ENCODE measurements at places on chromosomes 11 and 22. TPM values are rescaled to one million over a fixed set of nuclear protein-coding genes. Genes with fewer than 3 reads are reported as not detected.

- no peak overlapping the region for H3K27ac ChIP-seq
- peaks cover 13% of the 10 kb centered on the region for H3K36me3 ChIP-seq
- no peaks in the 10 kb centered on the region for H3K27me3 ChIP-seq
- DNase-seq = no peak
Observed at GRCh38 chr11:94602430-94603372, 35.5 kb downstream of the PIWIL4 start.

GRCh38 chr22:47173535-47174021 lies 411.1 kb downstream of the TBC1D22A start:
- no peaks in the 10 kb centered on the region for H3K4me1 ChIP-seq
- no peaks in the 10 kb centered on the region for H3K27me3 ChIP-seq
- DNase-seq = peak; percentile 73
- no peak overlapping the region for H3K4me3 ChIP-seq
- H3K36me3 ChIP-seq = peaks cover 7% of the 10 kb centered on the region

DNA sequence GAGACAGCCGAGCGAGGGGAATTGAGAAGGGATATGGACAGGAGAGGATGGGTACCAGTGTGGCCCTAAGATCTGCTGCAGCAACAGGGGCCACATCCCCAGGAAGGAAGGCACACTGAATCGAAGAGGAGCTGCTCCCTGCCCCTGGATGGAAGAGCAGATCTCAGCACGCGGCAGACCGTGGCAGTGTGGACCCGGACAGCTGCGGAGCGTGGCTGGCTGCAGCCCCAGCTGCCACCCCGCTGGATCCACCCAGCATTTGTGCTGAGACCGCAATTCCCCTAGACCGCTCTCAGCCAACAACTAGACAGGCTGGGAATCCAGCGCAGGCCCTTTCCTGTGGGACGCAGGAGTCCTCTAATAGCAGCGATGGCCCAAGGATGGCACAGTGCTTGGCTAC lies 94.7 kb downstream of the NECTIN1 start:
- no peak overlapping the region for H3K4me3 ChIP-seq
- no peaks in the 10 kb centered on the region for H3K36me3 ChIP-seq
- no peak for DNase-seq
- H3K27me3 ChIP-seq = peaks cover 11% of the 10 kb centered on the region
- no peaks in the 10 kb centered on the region for H3K4me1 ChIP-seq

DNA sequence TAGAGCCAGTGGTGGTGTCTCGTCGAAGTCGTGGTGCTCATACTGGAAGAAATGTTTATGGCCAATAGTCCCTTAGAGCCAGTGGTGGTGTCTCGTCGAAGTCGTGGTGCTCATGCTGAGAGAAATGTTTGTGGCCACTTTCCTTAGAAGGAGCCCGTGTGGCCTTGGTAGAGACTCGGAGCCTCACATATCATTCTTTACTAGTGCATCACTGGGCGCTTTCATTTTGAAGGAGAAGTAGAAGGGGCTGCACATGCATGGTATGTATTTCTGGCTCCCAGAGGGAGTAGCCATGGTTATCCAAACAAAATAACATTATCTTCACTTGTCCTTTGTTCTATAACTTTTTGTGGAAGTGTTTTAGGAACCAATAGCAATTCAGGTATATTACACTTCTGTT lies 69.5 kb downstream of the JAM3 start:
- no peaks in the 10 kb centered on the region for H3K27me3 ChIP-seq
- DNase-seq = no peak
- peaks cover 39% of the 10 kb centered on the region for H3K4me1 ChIP-seq
- H3K36me3 ChIP-seq = peaks cover 12% of the 10 kb centered on the region
- no peak overlapping the region for H3K4me3 ChIP-seq

GRCh38 chr11:1706634-1707400 lies 9.8 kb downstream of the KRTAP5-6 start:
- H3K4me1 ChIP-seq = peaks cover 5% of the 10 kb centered on the region
- H3K27ac ChIP-seq = no peak overlapping the region
- DNase-seq = no peak
- H3K36me3 ChIP-seq = peaks cover 2% of the 10 kb centered on the region

GRCh38 chr22:42282252-42282942 lies 11.9 kb upstream of the TCF20 start:
- DNase-seq = peak; percentile 79
- no peaks in the 10 kb centered on the region for H3K36me3 ChIP-seq
- H3K4me3 ChIP-seq = peak overlapping the region; percentile 28
- H3K4me1 ChIP-seq = peaks cover 7% of the 10 kb centered on the region
- no peak overlapping the region for H3K27ac ChIP-seq
- peaks cover 23% of the 10 kb centered on the region for H3K27me3 ChIP-seq

DNA sequence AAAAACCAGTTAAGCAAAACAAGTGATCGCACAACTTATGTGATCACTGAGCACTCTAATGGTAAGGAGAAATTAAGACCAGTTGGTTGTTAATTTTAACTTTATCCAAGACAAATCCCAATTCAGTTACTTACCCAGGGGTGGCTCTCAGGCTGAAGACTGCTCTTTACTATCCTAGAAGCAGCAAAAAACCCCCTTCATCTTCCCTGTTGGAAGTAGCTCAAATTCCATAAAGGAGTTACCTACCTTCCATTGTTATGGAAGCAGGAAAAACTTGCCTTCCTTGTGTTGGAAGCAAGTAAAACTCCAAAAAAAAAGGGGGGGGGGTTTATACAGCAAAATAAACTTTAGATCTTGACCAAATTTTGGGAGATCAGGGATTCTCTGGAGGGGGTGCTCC lies 5.2 kb upstream of the MRPL16 start:
- no peak overlapping the region for H3K4me3 ChIP-seq
- no peaks in the 10 kb centered on the region for H3K36me3 ChIP-seq
- peaks cover 19% of the 10 kb centered on the region for H3K27me3 ChIP-seq
- no peak overlapping the region for H3K27ac ChIP-seq

- peaks cover 15% of the 10 kb centered on the region for H3K27me3 ChIP-seq
- DNase-seq = no peak
- H3K36me3 ChIP-seq = no peaks in the 10 kb centered on the region
- no peak overlapping the region for H3K27ac ChIP-seq
- no peak overlapping the region for H3K4me3 ChIP-seq
Observed at GRCh38 chr11:133191931-133192330, 340.4 kb downstream of the OPCML start.

DNA sequence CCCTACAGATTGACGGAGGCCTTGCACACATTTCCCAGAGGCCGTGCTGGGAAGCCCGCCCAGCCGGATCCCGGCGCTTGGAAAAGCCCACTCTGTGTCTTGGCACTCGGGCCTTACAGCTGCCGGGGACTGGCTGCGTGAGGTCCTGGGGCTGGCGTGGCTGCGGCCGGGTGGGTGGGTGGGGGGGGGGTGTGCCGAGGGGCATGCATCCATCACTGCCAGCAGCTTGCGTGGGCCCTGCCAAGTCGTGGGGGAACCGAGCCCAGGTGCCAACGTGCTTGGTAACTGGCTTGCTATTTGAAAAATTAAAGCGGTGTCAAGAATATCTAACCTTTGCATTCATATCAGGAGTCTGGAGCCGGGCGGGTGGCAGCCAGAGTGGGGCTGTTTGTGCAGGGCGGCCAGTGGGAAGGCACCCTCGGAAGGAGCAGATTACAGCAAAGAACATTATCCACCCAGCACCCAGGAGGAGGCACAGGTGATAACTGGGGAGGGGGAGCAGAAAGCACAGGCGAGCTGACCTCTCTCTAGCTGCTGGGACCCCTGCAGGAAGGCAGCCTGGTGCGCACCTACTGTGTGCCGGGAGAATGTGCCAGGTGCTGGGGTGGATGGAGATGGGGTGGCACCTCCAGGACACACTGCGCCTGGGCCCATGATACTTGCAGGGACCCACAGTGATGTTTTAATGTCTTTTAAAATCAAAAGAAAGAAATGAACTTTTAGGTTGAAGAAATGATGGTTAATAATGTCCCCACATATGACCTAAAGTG lies 28.5 kb upstream of the SMIM38 start:
- no peak overlapping the region for H3K4me3 ChIP-seq
- no peak overlapping the region for H3K27ac ChIP-seq
- DNase-seq = no peak
- peaks cover 25% of the 10 kb centered on the region for H3K4me1 ChIP-seq
- no peaks in the 10 kb centered on the region for H3K36me3 ChIP-seq

- H3K36me3 ChIP-seq = no peaks in the 10 kb centered on the region
Observed at GRCh38 chr11:115166820-115167219, 337.4 kb downstream of the CADM1 start.

DNA sequence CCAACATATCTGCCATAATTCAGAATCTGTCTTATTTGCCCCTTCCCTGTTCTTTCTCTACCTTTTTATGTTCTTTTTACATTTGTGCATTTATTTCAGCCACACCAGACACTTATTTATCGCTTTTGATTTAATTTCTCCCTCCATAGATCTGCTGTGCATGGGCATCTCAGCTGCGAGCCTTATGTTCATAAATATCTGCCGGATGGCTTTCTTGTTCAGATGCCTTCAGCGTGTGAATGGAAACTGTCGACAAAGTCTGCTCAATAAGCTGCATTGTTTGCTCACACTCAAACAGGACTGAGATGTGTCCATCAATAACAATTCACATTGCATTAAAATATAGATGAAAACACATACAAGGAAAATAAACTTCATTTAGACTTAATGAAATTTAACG lies 374.6 kb upstream of the FAT3 start:
- no peaks in the 10 kb centered on the region for H3K36me3 ChIP-seq
- no peak overlapping the region for H3K27ac ChIP-seq
- peaks cover 4% of the 10 kb centered on the region for H3K27me3 ChIP-seq
- DNase-seq = no peak
- H3K4me1 ChIP-seq = no peaks in the 10 kb centered on the region
- H3K4me3 ChIP-seq = no peak overlapping the region

GRCh38 chr22:47328550-47329243 lies 566.2 kb downstream of the TBC1D22A start:
- H3K27ac ChIP-seq = peak overlapping the region; percentile 64
- H3K4me3 ChIP-seq = no peak overlapping the region
- no peak for DNase-seq
- H3K27me3 ChIP-seq = peaks cover 8% of the 10 kb centered on the region
- H3K4me1 ChIP-seq = peaks cover 6% of the 10 kb centered on the region

DNA sequence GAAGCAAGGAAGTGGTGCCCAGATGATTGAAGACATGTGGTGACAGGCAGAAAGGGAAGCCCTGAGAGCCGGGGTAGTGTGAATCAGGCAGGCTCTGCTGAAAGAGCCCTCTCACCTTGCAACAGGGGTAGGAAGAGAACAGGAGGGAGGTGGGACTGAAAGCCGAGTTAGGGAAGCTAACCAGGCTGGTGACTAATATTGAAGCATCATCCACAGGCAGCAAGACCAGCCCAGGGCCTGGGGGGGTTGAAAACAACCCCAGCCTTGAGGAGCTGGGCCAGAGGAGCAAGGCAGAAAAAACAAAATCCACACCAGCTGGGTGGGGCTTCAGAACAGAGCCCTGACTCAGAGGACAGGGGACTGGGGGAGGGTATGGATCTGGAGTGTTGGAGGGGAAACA lies 35.0 kb upstream of the CRTAM start:
- H3K36me3 ChIP-seq = no peaks in the 10 kb centered on the region
- H3K27me3 ChIP-seq = no peaks in the 10 kb centered on the region
- no peak for DNase-seq
- no peak overlapping the region for H3K4me3 ChIP-seq

DNA sequence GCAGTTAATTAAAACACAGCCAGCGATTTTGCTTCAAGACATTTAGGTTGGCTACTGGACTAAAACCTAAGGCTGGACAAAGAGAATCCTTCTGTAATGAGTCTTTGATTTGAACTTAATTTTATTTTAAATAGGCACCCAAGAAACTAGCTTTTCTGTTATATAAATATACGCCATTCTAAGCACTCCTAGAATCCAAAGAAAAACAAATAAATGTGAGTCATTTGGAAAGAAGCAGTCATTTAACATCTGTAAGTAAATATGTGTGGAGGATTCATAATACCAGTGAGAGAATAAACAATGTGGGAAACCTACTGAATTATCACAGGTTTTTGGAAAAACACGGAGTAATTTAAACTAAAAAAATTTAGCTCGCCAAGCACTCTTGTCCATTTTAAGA lies 1.2 kb upstream of the TECTA start:
- no peak overlapping the region for H3K27ac ChIP-seq
- H3K27me3 ChIP-seq = no peaks in the 10 kb centered on the region
- H3K4me3 ChIP-seq = no peak overlapping the region
- no peaks in the 10 kb centered on the region for H3K36me3 ChIP-seq
- peaks cover 8% of the 10 kb centered on the region for H3K4me1 ChIP-seq

DNA sequence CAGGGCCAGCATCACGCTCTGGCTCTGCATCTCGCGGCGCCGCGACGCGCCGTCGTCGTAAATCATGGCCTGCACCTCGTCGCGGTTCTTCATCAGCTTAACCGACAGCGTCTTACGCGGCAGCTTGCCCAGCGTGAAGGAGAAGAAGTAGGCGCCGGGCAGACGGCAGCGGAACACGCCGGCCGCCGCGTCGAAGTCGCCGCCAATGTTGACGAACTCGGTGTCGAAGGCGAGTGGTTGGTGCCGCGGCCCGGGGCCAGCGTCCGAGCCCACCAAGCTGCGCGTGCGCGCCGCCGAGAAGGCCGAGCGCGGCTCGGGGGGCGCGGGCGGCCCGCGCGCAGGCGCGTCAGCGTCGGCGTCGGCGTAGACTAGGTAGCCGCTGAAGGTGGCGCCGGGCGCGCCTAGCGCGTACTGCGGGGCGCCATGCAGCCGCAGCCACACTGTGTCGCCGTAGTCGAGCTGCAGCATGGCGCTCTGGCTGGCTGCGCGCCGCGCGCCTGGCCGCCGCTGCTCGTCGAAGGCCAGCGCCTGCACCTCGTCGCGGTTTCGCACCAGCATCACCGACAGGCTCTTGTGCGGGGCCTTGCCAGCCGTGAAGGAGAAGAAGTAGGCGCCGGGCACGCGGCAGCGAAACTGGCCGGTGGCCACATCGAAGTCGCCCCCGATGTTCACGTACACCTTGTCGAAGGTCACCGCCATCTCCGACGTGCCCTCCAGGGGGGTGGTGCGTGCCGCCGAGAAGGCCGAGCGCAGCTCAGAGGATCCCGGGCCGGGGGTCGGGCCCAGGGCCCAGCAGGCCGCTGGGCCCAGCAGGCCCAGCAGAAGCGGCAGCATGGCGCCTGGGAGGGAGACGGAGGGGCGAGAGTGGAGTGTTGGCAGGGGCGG lies 3.7 kb downstream of the FAM180B start:
- H3K4me1 ChIP-seq = peaks cover 8% of the 10 kb centered on the region
- no peak overlapping the region for H3K27ac ChIP-seq
- no peaks in the 10 kb centered on the region for H3K36me3 ChIP-seq
- no peak for DNase-seq
- peaks cover 28% of the 10 kb centered on the region for H3K27me3 ChIP-seq
- H3K4me3 ChIP-seq = no peak overlapping the region

GRCh38 chr11:61542705-61543104 lies 34.2 kb downstream of the LRRC10B start:
- H3K4me3 ChIP-seq = no peak overlapping the region
- H3K36me3 ChIP-seq = no peaks in the 10 kb centered on the region
- peaks cover 29% of the 10 kb centered on the region for H3K27me3 ChIP-seq
- peak; percentile 92 for DNase-seq

The TUBA8 gene
- total RNA-seq = 1.4 TPM

The KCNQ1OT1 gene
- 2.7 TPM for total RNA-seq

Measured in chondrocyte (in vitro differentiated cells).